Stimulated activated CD4-positive, alpha-beta T cell treated with anti-CD3 and anti-CD28 coated beads, Interleukin-12 subunit alpha, Interleukin-12 subunit beta, amount 100 ng/mL, for 24 hours (primary cell): ENCODE measurements at places on chromosomes 7 and 10.

DNA sequence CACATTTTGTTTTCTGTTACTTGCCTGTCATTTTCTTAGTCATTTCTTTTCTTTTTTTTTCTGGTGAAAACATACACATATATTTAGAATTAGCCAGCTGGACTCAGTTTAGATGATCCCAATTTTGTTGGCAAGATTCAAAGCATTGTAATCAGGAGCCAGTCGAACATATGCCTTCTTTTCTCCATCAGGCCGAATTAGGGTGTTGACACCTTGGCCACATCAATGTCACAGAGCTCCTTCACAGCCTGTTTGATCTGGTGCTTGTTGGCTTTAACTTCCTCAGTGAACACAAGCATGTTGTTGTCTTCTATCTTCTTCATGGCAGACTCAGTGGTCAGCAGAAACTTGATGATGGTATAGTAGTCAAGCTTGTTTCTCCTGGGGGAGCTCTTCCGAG, 32.6 kb downstream of the PHF14 start:
- DNase-seq: no peak

DNA sequence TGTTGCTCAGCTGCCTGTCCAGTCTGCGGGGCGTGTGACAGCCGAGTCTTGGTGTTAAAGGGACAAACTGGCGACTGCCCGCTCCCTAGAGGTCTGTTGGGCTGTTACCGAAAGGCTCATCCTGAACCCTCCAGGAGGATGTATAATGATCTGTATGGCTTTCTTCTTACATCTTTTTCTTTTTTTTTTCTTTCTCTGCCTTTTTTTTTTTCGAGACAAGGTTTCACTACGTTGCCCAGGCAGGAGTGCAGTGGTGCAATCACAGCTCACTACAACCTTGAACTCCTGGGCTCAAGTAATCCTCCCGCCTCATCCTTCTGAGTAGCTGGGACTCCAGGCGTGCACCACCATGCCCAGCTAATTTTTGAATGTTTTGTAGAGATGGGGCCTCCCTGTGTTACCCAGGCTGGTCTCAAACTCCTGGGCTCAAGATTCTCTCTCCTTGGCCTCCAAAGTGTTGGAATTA, 857 bp downstream of the INTS15 start:
- no peak for DNase-seq

GRCh38 chr7:28990200-28990960, 32.2 kb upstream of the TRIL start:
- no peak for DNase-seq

GRCh38 chr7:133678137-133678814, 425.4 kb downstream of the EXOC4 start:
- DNase-seq: no peak

- no peak for DNase-seq
Measured at GRCh38 chr10:45302573-45302972, 12.8 kb downstream of the OR13A1 start.

GRCh38 chr10:59799421-59799820, 46.2 kb upstream of the MRLN start:
- no peak for DNase-seq

DNA sequence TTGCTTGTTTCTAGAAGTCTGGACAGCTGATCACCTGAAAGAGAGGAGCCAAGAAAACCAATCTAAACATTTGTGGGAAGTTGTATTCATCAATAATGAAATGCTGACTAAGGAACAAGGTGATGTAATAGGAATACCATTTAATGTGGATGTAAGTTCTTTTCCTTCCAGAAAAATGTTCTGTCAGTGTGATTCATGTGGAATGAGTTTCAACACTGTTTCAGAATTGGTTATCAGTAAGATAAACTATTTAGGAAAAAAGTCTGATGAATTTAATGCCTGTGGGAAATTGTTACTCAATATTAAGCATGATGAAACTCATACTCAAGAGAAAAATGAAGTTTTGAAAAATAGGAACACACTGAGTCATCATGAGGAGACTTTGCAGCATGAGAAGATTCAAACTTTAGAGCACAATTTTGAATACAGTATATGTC, 39.8 kb upstream of the ZNF37A start:
- no peak for DNase-seq

DNA sequence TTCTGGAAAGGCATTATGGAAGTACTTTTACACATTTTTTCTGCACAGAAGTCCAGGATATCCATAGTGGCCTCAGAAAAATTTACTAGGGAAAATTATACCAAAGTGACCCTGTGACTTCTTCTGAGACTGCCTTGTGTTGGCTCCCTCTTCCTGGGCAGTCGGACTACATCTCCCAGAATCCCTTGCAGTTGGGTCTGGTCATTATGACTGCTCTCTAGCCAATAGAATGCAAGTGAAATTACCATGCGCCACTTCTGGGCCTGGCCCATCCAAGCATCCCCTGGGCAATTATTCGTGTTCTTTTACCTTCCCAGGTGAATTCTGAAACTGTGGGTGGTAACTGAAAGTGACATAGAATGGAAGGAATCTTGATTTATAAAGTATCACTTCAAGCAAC, 430.9 kb downstream of the ACTR3B start:
- DNase-seq: no peak

DNA sequence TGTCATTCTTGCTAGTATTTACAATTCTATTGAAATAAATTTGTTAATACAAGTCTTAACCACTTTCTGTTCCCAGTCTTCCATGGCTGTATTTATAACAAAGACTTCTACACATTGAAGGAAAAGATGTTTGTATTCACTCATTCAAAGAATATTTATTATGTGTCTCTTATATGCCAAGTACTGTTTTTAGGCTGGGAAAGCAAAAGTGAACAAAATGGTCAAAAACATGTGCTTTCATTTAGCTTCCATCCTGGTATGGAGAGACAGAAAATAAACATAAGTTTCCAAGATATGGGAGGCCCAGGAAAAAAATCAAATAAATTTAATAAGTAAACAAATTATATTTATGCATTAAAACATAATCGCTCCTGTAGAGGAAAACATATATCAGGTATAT, 22.9 kb downstream of the CPED1 start:
- DNase-seq: no peak

- peak; percentile 41 for DNase-seq
Measured at GRCh38 chr10:103504181-103504783, 10.8 kb downstream of the NEURL1 start.

DNA sequence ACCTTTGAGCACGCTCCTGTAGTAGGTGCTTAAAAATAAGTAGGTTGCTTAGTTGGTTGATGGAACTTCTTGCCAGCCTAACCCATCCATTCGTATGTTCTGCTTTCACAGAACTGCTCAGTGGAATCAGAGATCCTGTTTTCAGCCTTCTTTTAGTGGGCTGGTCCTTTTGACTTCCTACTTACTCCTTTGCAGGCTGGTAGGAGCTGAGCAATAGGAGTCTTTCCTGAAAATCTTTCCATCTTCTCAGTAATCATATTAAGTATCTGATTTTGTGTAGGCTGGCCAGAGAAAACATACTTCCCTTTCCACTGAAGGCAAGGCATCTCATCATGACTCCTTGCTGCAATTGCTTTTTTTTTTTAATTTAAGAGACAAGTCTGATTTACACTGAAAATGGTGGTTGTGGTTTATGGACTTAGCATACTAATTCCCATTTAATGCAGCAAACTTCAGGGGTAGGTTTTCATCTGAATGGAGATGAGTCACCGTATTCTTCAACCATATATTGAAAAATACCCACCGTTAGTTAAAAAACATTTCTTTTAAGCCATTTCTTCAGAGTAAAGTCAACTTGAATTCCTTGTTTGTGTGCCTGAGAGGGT, 208.0 kb downstream of the ZNF365 start:
- no peak for DNase-seq
